ENCODE measurements at places on chromosomes 7 and 10.
A peak's percentile ranks its signal among the peaks of the same experiment; 100 is the strongest.

- DNase-seq: no peak
- no peak overlapping the region for H3K27ac ChIP-seq
- no peaks in the 10 kb centered on the region for H3K27me3 ChIP-seq
- no peak overlapping the region for H3K4me3 ChIP-seq
Measured at GRCh38 chr7:129257168-129257567, 32.3 kb downstream of the AHCYL2 start.

DNA sequence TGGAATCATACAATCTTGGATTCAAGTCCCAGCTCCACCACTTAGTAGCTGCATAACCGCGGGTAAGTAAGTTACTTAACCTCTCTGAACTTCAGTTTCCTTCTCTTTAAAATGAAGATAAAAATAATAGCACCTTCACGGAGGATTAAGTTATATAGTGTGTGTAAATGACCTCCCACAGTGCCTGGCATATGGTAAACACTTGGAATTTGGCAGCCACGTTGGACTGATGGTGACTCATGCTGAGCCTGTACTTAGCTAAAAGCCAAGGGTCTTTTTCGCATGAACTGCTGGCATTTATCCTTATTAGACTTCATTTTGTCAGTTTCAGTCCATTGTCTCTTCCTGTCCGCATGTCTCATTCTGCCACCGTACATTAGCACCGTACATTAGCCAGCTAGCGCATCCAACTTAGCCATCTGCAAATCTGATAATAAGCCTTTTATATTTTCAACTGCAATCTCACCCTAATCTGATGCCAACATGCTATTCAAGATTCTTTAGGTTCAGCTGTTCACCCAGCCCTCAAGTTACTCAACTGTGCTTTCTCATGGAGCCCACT lies 11.2 kb downstream of the SLC13A4 start:
- no peaks in the 10 kb centered on the region for H3K36me3 ChIP-seq
- no peak overlapping the region for H3K27ac ChIP-seq
- H3K27me3 ChIP-seq: no peaks in the 10 kb centered on the region
- H3K4me1 ChIP-seq: no peaks in the 10 kb centered on the region
- no peak for DNase-seq

DNA sequence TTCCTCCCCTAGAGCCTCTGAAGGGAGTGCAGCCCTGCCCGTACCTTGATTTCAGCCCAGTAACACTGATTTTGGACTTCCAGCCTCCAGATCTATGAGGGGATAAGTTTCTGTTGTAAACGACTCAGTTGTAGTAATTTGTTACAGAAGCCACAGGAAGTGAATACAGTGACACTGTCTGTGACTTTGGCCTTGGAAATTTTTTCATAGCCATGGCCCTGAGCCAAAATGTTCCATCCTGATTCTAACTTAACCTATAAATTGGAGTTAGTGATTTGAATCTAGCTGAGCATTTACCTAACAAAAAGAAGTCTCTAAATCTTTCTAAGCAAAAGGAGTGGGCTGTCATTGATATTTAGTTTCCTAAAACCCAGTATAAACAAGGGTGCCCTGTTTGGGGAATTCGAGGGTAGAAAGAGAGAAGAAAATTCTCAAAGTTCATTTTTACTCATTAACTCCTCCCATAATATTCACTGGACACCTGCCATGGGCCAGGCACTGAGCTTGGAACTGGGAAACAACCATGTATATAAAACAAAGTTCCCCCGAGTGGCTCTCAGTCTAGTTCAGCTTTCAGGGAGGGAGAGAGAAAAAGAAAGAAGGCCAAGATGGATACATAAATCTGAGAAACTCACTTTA lies 162.3 kb downstream of the SKIDA1 start:
- H3K4me3 ChIP-seq: no peak overlapping the region
- DNase-seq: no peak
- H3K27me3 ChIP-seq: no peaks in the 10 kb centered on the region
- H3K27ac ChIP-seq: peak overlapping the region; percentile 73
- H3K4me1 ChIP-seq: no peaks in the 10 kb centered on the region

GRCh38 chr10:69490876-69491275 lies 39.6 kb downstream of the TSPAN15 start:
- no peak overlapping the region for H3K4me3 ChIP-seq
- H3K4me1 ChIP-seq: no peaks in the 10 kb centered on the region
- no peaks in the 10 kb centered on the region for H3K27me3 ChIP-seq
- no peaks in the 10 kb centered on the region for H3K36me3 ChIP-seq

GRCh38 chr7:47521816-47522561 lies 59.9 kb downstream of the TNS3 start:
- H3K36me3 ChIP-seq: no peaks in the 10 kb centered on the region
- peak overlapping the region; percentile 71 for H3K27ac ChIP-seq
- no peaks in the 10 kb centered on the region for H3K27me3 ChIP-seq
- no peak for DNase-seq
- peaks cover 16% of the 10 kb centered on the region for H3K4me1 ChIP-seq

DNA sequence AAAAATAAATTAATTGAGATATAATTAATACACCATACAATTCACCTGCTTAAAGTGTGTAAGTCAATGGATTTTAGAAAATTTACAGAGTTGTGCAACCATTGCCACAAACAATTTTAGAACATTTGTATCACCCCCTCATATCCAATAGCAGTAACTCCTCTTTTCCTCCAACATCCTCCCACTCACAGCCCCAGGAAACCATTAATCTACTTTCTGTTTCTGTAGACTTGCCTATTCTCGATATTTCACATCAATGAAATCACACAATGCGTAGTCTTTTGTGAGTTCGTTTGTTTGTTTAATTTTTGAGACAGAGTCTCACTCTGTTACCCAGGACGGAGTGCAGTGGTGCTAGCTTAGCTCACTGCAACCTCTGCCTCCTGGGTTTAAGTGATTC lies 13.7 kb upstream of the HERC4 start:
- no peak overlapping the region for H3K4me3 ChIP-seq
- no peaks in the 10 kb centered on the region for H3K4me1 ChIP-seq
- DNase-seq: no peak
- no peaks in the 10 kb centered on the region for H3K36me3 ChIP-seq

DNA sequence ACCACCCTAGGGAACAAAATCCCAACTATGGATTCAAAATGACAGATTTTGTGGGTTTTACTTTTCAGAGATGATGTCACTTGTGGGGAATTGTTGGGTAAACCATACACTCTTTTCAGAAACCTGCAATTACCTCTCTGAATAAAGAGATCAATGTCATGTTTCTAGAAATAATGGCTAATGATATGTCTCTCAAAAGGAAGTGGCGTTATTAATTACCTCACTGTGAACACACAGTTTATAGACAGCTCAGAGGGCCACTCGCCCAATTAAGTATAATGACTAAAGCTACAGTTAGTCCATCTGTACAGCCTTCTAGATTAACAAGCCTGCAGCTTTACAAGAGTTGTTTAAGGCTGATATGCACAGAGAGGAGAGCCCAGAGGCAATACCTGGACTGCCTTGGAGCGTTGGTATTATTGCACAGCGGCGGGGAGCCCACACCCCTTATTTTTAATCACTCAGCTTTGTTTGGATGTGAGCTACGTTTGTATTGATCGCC lies 79.5 kb downstream of the RAB11FIP2 start:
- no peak for DNase-seq
- no peaks in the 10 kb centered on the region for H3K4me1 ChIP-seq
- H3K27ac ChIP-seq: no peak overlapping the region

GRCh38 chr10:26855186-26855585 lies 5.6 kb downstream of the ABI1 start:
- no peak overlapping the region for H3K27ac ChIP-seq
- no peaks in the 10 kb centered on the region for H3K36me3 ChIP-seq
- no peak for DNase-seq
- no peaks in the 10 kb centered on the region for H3K4me1 ChIP-seq
- no peak overlapping the region for H3K4me3 ChIP-seq

DNA sequence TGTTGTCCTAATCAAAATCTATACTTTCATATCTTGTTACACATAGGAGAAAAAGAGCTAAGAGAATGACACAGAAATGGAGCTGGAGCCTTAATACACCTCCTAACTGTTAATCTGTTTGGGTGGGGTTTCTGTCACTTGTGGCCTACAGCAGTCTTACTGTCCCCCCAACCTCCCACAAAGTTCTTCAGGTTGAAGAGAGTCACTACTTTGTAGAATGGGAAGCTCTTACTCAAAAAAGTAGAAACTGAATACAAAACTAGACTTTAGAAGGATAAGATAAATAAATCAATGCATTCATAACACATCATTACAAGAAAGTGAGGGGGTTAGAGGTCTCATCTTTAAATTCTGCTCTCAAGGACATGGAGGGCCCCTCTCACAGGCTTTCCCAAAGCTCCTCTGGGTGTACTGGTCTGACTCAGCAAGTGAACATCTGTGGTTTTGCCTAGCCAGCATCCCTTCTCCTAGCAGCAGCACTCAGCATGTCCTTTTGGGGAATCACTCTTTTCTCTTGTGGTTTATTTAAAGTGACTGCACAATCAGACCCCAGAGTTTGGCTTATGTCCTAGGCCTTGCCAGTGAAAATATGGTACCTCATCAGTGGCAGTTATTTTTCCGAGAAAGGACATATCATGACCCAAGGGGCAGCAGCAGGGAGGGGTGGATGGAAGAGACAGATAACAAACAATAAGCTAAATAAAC lies 2.0 kb upstream of the BLVRA start:
- no peak for DNase-seq
- no peaks in the 10 kb centered on the region for H3K4me1 ChIP-seq
- no peak overlapping the region for H3K27ac ChIP-seq
- no peaks in the 10 kb centered on the region for H3K27me3 ChIP-seq
- H3K36me3 ChIP-seq: no peaks in the 10 kb centered on the region

Data from uterus (tissue), 4 donors.